ENCODE measurements at places on chromosomes 6 and 20.

GRCh38 chr6:157033428-157034140 is 256.4 kb downstream of the ARID1B start:
- DNase-seq, result no peak

DNA sequence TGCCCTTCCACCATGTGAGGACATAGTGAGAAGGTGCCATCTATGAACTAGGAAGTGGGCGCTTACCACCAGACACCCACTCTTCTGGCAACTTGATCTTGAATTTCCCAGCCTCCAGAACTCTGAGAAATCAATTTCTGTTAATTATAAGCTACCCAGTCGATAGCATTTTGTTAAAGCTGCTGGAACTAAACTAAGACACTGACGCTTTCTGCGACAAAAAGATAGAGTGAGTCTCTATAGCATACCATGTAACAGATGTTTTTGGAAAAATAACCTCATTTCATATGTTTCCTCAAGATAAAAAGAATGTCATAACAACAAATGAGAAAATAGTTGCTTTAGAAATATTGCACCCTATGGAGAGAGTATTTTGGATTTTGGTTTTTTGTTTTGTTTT is 15.4 kb upstream of the SMIM13 start:
- DNase-seq, result no peak

DNA sequence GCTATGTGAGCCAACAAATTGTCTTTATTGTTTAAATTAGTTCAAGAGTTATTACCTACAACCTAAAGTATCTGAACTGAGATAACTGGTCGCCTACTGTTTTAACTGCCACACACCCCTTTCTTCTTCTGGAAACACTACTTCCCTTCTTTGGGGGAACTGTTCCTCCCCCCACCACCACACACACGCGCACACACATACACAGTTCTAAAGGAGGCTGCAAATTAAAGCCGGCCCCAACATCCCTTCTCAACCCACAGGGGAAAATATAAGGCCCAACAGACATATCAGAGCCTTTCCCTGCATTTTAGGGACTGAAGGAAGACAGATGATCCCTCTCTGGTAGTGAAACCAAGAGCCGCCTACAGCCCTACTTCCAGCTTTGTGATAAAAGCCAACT is 348.0 kb upstream of the JARID2 start:
- no peak for DNase-seq

DNA sequence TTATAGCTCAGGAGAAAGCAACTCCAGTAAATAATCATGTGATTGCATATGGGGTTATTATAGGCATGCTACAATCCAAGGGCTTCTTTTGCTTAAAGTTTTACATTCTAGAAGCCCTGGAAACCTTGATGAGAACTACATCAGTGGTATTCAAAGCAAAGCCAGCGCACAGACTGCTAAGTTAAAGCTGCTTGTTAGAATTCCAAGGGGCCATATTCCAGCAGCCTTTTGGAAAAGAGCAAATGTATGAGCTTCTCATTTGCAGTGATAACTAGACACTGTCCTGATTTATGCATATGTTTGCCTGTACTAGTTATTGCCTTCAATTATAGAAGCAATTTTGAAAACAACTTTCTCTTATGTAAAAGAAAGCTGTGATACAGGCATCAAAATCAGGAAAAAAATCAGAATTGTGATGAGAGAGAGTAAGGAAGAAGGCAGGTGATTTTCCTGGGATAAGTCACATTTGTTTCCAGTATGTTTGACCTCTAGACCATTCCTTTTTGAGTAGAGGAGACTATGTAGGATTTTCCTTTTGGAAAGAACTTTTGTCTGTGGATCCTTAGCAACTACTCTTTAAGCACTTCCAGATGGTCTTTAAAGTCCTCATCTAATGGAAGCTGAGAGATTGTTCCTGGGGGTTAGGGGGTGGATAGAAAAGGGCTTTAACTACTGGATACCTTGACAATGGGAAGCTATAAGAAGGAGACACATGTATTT is 159.2 kb downstream of the PLCB4 start:
- DNase-seq, result no peak

GRCh38 chr6:17096096-17096495 is 5.8 kb upstream of the STMND1 start:
- no peak for DNase-seq

DNA sequence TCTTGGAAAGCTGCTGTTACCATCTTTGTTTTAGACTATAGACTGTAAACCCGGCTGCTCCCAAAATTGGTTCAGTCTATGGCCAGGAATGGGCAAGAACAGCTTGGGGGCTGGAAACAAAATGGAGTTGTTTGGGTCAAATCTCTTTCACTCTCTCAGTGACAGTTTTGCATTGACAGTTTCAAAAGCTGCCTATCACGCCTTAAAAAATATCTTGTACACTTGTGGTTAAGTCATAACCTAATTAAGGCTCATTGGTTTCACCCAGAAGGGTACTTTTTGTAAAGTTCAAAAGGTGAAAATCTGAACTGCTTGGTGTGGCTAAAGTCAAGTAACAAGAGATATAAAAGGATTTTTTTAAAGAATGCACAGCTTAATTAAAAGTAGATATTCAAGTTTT is 76.1 kb upstream of the PRL start:
- DNase-seq, result no peak

GRCh38 chr6:129448965-129449364 is 261.0 kb downstream of the ARHGAP18 start:
- DNase-seq, result no peak

DNA sequence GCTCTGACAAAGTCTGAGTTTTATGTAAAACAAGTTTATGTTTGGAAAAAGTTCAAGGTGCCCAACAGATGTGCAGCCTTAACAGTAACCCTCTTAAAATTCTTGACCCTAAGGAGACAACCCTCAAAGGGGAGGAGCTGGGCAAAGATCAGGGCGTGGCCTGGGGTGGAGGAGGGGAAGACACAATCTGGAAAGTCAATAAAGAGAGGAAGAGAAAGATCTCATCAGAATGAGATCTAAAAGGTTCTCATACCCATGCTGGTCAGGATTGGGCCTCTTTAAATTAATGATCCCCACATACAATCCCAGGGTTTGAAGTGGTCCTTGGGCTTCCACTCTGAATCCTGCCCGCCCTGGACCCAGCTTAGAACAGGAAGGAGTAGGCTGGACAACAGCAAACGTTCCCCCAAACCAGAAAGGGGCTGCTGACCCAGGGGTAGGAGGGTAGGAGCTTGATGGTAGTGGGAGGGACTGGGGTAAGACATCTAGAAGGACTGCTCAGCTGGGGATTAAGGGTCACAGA is 33.0 kb downstream of the FOXP4 start:
- DNase-seq, result no peak

DNA sequence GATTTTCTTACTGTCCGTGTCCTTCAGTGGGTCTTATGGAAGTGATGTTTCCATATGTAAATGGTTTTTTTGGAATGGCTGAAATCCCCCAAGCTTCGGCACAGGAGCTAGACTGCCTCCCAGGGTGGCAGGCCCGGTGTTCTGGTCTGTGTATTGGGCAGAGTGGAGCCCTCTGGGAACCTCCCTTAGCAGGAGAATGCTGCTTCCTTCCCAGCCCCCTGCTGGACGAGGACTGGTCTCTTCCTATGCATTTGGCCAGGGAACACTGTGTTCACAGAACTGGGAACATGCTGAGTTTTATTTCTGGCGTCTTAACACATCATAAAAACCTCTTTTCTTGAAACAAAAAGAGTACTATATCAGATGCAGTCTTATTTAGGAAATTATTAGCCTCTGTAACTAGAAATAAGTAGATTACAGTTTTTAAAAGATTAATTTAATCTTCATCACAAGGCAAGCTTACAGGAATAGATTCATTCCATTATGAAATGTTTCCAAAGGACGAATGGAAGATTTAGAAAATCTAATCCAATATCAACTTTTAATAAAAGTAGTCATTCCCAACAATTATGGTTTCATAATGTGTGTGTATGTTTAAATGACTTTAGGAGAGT is 56.6 kb downstream of the SYTL3 start:
- no peak for DNase-seq

GRCh38 chr6:110250058-110250457 is 69.8 kb downstream of the CDC40 start:
- DNase-seq, result no peak

- DNase-seq, result no peak
Observed at GRCh38 chr6:119541132-119541905, 191.8 kb upstream of the MAN1A1 start.

DNA sequence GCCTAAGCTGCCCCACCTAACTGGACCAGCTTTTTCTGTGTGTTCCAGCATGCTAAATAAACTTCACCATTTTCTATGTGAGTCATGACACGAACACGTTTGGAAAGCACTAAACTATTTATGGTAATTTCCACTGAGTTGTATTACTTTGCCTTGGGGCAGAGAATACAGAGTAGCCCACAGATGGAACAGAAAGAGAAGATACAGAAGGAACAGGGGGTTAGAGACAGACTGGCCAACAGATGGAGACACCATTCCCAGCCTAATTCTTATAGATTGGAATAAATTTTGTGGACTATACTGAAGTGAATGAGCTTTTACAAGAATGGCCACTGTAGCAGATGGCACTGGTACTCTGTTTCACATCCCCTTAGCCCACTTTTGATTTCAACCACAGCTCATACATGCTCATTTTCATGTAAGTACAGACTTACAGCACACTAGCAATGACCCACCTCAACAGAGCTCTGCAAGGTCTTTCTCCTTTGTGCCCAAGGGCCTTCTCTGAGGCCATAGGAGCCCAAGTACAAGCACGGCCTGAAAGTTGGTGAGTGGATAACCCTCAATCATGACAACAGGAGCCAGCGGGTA is 13.1 kb upstream of the NT5DC1 start:
- no peak for DNase-seq

GRCh38 chr6:109370336-109370735 is 11.9 kb downstream of the CD164 start:
- no peak for DNase-seq

GRCh38 chr6:169906004-169906687 is 154.7 kb downstream of the ERMARD start:
- DNase-seq, result no peak

GRCh38 chr6:121338366-121338765 is 4.1 kb upstream of the TBC1D32 start:
- no peak for DNase-seq

DNA sequence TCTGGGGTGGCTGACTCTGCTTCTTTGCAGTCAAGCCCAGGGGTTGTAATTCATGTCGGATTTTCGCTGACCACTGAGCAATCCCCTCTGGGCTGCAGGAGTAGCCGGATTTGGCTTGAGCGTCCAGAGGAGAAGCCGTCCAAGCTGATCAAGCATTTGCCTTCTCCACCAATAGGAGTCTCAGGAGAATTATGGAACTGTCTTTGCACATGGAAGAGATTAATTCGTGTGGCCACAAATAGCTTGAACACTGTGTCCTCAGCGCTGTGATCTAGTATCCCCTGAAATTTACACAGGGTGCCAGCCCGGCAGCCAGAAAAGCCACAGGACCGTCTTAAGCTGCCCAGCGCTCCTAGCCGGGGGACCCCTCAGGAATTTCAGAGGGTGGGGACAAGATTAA is 37.1 kb downstream of the EYA2 start:
- no peak for DNase-seq

GRCh38 chr6:17650656-17651309 is 50.7 kb downstream of the FAM8A1 start:
- DNase-seq, result no peak

DNA sequence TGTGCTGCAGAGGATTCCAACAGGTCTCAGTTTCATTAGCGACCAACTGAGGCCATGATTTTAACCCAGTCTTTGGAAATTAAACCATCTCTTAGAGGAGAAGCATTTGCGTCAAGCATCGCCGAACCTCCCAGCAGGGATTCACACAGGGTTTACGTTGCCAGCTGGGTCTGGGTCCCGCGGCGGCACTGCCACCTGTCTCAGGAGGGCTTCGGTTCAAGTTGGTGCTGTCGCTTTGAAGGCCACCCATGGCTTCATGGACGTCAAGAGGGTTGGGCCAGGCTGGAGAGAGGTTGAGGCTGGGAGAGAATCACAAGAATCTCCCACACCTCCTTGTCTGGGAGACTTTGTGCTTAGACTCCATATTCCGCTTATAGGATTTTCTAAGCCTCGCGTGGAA is 43.0 kb upstream of the FRMD1 start:
- DNase-seq, result peak; percentile 26

DNA sequence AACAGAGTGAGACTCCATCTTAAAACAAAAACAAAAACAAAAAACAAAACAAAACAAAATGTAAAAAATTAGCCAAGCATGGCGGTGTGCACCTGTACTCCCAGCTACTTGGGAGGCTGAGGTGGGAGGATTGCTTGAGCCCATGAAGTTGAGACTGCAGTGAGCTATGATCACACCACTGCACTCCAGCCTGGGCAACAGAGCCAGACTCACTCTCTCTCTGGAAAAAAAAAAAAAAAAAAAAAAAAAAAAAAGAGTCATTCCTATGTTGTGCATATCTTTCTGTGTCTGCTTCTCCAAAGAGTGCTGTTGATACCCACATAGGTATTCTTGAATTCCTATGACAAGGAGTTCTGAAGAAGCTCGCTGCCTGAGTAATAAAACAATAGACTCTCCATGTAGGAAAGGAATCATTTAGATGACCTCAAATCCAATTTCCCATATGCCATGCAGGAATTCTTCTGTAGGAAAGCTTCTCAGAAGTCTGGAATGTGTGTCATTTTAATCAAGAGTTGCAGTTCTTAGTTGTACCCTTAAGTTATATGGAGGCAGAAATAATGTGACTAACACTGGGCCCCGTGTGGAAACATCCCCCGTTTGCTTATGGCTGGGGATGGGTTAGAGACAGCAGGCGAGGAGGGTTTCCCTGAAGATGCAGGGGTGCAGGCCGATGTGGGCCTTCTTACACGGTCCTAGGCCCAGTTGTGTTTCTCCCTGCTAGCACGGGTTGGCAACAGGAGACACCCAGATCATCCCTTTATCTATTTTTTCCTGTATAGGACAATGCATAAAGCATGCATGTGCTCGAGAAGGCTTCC is 79.4 kb downstream of the ZDHHC14 start:
- DNase-seq, result no peak

- no peak for DNase-seq
Observed at GRCh38 chr6:47162793-47163192, 120.7 kb upstream of the ADGRF1 start.

GRCh38 chr6:156425359-156426020 is 351.7 kb upstream of the ARID1B start:
- no peak for DNase-seq

GRCh38 chr6:166335378-166336302 is 6.7 kb downstream of the SFT2D1 start:
- DNase-seq, result no peak

DNA sequence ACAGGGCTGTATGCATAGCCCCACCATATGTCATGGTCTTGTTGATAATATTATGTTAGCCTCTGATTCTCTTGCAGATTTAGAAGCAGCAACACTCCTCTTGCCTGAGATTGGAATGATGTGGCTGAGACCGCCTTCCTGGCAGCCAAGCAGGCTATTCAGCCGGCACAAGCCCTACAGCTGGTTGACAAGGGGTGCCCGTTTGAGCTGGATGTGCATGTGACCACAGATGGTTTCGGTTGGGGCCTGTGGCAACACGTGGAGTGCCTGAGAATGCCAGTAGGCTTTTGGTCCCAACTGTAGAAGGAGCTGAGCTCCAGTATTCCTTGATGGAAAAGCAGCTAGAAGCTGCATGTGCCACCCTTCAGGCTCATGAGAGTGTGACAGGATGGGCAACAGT is 303.6 kb upstream of the POU3F2 start:
- DNase-seq, result no peak
